ENCODE measurements at places on chromosomes 2 and 18.
A peak's percentile ranks its signal among the peaks of the same experiment; 100 is the strongest.

DNA sequence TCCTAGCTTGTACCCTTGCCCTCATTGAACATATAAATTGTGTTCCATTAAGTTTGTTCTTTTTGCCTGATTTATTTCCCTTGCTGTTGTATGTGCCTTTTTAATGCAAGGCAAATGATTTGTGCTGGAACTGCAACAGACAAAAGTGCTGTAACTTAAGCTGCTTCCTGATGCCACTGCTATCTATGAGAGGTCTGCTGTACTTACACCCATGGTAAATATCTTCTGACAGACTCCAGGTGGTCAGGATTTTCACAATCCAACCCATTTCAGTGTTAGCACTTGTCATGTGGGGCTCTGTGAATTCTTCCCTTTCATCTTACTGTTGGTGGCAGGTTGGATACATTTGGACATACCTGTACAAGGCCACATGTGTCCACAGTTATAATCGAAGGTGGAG lies 63.5 kb downstream of the ARHGAP15 start:
- DNase-seq, result no peak

DNA sequence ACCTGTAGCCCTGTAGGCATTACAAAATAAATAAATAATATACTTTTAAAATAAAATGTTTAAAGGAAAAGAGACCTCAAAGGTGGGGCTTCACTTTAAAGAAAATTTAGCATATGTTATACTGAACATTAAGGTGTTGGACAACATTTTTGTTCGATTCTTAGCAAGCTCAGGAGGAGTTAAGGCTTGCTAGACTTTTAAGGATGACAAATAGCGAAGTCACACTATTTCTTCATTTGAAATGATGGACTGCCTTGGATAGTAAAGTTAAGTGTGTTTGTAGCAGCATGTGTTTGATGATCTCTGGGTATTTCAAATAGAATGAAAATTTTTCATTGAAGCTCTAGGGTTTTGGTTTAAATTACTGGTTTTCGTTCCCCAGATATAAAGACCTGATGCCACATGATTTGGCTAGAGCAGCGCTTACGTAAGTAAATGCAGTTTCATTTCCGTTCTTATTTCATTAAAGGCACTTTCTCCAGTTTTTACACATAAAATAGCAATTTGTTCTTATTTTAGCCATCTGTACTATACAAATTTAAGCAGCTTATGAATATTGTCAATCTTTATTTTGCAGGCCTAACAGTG lies 24.9 kb downstream of the HADHB start:
- no peak for DNase-seq

- DNase-seq, result no peak
Observed at GRCh38 chr2:61759718-61760117, 94.1 kb downstream of the FAM161A start.

DNA sequence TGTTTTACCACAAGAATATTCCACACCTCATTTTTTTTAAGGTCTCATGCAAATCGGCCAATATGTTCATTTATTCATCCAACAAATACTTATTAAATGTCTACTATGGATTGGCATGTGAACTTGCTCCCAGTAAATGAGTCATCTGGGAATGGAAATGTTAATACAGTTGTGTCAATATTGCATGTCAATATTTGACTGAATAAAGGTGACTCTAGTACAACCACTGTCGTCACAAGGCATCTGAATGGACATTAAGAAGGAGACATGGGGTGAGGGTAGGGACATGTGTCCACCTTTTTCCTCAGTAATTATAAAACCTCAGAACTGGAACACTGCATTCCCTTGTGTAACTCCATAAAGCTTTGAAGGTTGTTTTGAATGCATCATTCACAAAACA lies 365.4 kb downstream of the ADCYAP1 start:
- no peak for DNase-seq

GRCh38 chr2:6089474-6089873 lies 397.3 kb downstream of the SOX11 start:
- DNase-seq, result no peak

- DNase-seq, result no peak
Observed at GRCh38 chr2:12389344-12390045, 327.2 kb upstream of the TRIB2 start.

- no peak for DNase-seq
Observed at GRCh38 chr2:233960203-233960602, 43.0 kb downstream of the TRPM8 start.

DNA sequence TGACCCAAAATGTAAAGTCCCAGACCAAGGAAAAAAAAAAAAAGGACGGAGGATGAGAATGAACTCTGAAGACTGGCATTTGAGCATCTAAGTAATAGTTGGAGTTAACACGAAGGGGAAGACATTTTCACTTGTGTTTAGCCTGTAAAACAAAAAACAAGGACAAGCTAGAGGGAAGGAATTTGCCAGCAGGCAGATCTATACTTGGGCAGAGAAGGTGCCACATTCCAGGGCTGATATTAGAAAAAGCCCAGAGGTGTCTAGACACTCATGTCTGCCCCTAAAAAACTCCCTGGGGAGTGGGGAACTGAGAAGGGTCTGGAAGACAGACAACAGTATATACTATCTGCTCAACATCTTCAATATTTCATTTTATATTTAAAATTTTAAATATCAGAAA lies 171.1 kb downstream of the ZEB2 start:
- no peak for DNase-seq

DNA sequence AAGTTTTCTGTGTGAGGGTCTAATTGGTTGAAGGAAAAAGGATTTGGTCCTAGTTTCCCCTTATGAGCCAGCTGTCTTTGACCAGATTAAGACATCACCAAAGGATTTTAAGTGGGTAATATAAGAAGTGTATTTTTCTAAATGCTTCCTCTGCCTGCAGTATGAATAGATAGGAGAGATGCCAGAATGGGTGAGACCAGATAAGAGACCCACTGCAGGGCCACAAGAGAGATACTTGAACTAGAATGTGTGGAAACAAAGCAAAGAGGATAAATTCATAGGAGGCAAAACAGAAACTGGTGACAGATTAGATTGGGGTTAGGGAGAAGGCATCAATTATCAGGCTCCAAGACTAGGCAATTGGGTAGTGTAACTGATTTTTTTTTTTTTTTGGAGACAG lies 1.1 kb upstream of the HDHD2 start:
- peak; percentile 89 for DNase-seq

DNA sequence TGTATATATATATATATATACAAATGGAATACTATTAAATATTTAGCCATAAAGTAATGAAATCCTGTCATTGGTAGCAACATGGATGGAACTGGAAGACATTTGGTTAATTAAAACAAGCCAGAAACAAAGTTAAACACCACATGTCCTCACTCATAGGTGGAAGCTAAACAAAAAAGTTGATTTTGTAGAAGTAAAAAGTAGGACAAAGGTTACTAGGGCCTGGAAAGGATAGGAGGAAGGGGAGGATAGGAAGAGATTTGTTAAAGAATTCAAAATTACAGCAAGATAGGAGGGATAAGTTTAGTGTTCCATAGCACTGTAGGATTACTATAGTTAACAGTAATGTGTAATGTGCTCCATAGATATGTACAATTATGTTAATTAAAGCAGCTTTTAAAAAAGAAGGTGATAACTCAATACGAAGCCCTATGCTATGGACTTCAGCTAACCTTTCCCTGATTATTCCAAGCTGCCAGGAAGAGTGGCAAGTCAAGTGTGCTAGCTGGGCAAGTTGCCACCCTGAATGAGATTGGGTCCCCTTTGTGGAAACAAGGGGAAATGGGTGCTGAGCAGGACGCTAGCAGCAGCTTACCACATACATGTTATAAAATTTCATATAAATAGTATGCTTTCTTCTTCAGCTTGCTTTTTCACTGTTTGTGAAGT lies 12.3 kb downstream of the MERTK start:
- no peak for DNase-seq

DNA sequence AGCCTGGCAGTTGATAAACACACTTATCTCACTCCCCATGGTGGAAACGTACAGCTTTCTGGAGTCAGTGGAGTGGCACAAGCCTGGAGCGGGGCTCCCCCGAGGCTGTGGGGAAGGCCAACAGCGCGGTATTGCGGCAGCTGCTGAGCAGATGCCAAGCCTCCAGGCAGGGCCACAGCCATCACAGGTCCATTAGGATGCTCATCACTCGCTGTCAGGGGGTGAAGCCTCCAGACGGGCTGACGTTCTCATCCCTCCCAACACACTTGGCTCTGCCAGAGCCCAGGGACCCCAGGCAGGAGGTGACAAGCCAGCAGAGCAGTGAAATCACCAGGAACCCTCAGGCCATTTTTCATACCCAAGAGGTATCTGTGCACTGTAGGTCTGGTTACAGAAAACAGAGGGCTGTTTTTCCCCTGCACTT lies 529.2 kb upstream of the KLHL29 start:
- no peak for DNase-seq

DNA sequence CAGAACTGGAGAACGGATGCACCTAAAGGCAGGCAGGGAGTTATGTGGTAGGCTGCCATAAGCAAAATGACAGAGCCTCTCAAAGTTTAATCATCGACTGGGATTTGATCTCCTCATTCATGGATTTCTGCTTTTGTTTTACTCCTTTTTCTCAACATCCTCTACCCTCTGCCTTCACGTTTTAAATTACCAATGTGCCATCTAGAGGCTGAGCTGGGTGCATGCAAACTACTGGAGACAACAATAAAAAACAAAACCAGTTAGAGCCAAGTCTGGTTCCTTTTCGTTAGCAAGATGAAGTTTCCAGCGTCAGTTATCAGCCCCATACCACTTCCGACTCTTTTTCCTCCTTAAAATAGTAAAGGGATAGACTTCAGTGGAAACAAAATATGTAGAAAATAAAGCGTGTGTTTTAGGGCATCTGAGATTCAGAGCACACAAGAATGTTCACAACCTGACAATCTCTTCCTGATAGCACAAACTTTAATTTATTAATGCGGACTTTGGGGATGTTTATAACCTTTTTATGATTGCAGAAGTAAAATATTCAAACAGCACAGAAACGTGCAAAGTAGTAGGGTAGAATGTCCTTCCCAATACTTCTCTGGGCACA lies 117.0 kb downstream of the LAMA1 start:
- peak; percentile 51 for DNase-seq

- peak; percentile 8 for DNase-seq
Observed at GRCh38 chr18:6294148-6294784, 120.4 kb downstream of the L3MBTL4 start.

DNA sequence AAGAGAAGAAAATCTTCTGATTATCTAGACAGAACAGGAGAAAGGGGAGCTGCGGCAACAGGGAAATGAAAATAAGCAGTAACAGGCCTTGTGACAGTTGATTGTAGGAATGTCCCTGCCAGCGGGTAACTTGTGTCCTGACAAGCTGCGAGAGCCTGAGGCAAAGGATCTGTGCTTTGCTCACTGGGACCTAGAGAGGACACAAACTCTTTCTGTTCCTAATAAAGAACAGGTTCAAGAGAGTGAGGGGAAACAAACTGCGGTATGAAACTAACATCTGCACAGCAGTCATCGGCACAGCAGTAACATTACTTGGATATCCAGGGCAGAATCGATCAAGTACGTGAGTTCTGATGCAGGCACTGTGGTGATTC lies 103.7 kb upstream of the THOC1 start:
- no peak for DNase-seq

Data from hematopoietic multipotent progenitor cell treated with erythropoietin and hydrocortisone succinate and interleukin-3 and kit ligand, for 6 days (in vitro differentiated cells).